ENCODE measurements at places on chromosomes 5 and 9. TPM values are rescaled to one million over a fixed set of nuclear protein-coding genes. Genes with fewer than 3 reads are reported as not detected.

Gene PCDHGC3
- polyA plus RNA-seq = 77.4 TPM

Gene FAT2
- polyA plus RNA-seq = not detected

Gene PDE6A
- polyA plus RNA-seq = not detected

Gene SHC3
- polyA plus RNA-seq = 0.30 TPM

Gene MPDZ
- polyA plus RNA-seq = 17.2 TPM

Gene CAMK4
- 4.0 TPM for polyA plus RNA-seq

Gene LEAP2
- polyA plus RNA-seq = 0.67 TPM
